Activated T-cell treated with anti-CD3 and anti-CD28 coated beads, Interleukin-2, amount 50 U/mL, for 4 hours (primary cell): ENCODE measurements at places on chromosomes 6 and 20. TPM values are rescaled to one million over a fixed set of nuclear protein-coding genes. Genes with fewer than 3 reads are reported as not detected.

The CFAP61 gene
- total RNA-seq: 0.49 TPM

The SLC22A16 gene
- total RNA-seq: not detected

The ARMC12 gene
- 0.32 TPM for total RNA-seq

DNA sequence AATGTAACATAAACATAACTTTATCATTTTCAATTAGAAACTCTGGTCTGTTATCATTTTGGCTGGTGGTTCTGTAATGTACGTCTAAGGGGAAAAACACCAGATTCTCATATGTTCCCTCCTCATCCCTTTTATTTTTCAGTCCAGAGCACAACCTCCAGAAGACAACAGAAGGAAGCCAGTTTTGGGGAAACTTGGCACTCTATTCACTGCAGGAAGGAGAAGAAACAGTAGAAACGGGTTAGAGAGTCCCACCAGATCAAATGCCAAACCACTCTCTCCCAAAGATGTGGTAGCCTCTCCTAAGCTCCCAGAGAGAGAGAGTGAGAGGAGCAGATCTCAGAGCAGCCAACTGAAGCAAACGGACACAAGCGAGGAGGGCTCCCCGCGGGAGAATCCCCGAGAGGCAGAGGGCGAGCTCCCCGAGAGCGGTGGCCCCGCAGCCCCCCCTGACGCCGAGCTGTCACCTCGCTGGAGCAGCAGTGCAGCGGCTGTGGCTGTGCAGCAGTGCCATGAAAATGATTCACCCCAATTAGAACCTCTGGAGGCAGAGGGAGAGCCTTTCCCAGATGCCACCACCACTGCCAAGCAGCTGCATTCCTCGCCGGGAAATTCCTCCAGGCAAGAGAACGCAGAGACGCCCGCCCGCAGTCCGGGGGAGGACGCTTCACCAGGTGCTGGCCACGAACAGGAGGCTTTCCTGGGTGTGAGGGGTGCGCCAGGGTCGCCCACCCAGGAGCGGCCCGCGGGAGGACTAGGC lies 117.8 kb downstream of the RTN4IP1 start:
- DNase-seq: peak; percentile 33

GRCh38 chr6:30743099-30744053 lies 889 bp upstream of the FLOT1 start:
- DNase-seq: peak; percentile 40

The HLA-DPA1 gene
- 19.8 TPM for total RNA-seq

DNA sequence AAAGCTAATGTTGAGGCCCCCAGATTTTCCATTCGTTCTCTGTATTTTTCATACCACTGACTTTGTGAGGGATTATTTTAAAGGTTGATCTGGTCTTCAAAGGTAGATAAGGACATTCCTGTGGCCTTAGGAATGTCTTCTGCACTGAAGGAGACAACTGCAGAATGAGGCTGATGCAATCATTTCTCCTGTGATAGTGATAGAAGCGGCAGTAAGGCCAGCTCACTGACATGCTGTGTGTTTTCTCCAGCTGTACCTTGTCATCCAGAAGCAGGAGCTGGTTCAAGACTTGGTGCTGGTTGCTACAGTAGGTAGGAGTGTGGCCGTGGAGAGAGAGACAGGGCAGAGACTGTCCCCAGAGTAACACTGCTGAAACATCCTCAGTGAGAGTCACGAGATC lies 53.8 kb downstream of the DCBLD1 start:
- no peak for DNase-seq

The CDK5RAP1 gene
- total RNA-seq: 55.7 TPM

- DNase-seq: no peak
Observed at GRCh38 chr6:39776581-39776980, 15.6 kb upstream of the DAAM2 start.

The CD40 gene
- total RNA-seq: 10.6 TPM

The PRRT1 gene
- total RNA-seq: 0.37 TPM

DNA sequence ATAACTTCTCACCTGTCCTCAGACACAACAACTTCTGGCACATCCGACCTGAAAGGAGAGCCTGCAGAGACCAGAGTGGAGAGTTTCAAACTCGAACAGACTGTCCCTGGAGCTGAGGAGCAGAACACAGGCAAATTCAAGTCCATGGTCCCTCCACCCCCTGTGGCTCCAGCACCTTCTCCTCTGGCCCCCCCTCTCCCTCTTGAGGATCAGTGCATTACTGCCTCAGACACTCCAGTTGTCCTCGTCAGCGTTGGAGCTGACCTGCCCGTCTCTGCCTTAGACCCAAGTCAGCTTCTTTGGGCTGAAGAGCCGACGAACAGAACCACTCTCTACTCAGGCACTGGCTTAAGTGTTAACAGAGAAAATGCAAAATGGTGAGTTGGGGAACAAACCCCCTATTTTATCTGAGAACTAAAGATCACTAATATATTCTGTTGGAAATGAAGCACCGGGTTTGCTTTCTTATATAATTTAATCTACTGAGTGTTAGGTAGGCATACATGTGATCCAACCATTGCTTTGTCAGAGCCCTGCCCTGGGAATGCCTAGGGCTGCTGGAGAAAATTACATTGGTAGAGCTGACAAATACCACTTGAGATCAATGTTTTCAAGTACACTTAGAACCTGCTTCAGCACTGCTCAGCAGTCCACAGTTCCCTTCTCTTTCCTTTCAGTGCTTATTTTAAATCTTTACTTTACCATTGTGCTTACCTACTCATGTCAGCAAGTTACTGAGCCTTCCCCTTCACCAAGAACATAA lies 77.5 kb upstream of the LTV1 start:
- no peak for DNase-seq

- DNase-seq: no peak
Observed at GRCh38 chr20:13458860-13459451, 179.8 kb downstream of the TASP1 start.

DNA sequence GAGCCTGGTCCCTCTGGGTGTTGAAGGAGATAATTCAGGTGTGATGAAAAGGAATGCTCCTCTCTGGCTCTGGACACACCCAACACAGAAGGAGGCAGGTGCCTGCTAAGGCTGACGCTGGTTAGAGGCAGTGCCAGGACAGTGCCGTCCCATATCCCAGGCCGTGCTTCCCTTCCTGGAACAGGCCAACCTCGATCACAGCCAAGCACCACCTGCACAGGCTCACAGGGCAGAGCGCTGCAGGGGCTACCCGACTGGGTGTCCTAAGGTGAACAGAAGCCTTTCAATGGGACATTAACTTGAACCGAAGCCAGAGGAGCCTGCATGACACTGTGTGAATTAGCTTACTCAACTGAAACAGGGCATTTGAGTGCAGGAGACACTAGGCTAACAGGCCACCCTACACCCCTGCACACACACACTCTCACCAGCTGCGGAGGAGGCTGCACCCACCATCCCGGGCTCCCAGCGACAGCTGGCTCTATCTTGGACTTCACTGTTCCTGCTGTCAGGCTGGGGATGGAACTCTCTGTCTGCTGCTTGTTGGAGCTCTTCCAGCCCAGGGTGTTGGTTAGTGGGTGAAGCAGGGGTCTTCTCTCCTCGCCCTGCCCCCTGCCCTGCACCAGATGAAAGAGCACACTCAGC lies 347.2 kb downstream of the TAF4 start:
- no peak for DNase-seq

DNA sequence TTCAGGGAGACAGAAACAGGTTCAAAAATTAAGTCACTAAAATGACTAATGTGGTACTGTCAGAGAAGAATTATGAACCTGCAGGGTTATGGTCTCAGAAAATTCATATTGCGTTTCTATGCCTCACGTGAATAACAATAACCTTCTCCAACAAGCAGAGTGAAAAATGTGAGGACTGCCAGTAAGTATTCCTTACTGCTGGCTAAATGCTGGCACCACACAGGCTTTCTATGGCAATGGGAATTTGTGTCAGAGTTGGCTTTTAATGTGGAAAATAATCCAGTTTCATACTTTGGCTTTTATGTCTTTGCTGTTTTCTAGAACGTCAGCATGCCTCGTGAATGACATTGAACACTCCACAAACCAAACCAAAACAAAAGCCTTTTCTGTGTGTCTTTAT lies 656.0 kb downstream of the KIF16B start:
- no peak for DNase-seq

DNA sequence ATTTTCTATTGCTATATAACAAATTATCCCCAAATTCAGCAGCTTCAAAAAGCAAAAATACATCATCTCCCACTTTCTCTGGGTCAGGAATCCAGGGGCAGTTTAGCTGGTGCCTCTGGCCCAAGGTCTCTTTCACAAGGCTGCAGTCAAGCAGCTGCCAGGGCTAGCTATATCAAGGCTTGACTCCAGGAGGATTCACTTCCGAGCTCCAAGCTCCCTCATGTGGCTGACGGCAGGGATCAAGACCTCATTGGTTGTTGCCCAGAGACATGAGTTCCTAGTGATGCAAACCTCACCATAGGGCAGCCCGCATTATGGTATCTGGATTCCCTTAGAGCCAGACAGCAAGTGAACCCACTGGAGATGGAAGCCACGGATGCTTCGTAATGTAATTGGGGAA lies 1.3 kb upstream of the VNN1 start:
- DNase-seq: no peak

The TRIM10 gene
- total RNA-seq: not detected

The TRIM15 gene
- total RNA-seq: 0.15 TPM

The ZSCAN12 gene
- 2.8 TPM for total RNA-seq

The ABCF1 gene
- 181 TPM for total RNA-seq

GRCh38 chr6:24780206-24780605 lies 5.5 kb downstream of the GMNN start:
- no peak for DNase-seq

GRCh38 chr6:108251252-108251651 lies 9.6 kb downstream of the SNX3 start:
- DNase-seq: no peak

DNA sequence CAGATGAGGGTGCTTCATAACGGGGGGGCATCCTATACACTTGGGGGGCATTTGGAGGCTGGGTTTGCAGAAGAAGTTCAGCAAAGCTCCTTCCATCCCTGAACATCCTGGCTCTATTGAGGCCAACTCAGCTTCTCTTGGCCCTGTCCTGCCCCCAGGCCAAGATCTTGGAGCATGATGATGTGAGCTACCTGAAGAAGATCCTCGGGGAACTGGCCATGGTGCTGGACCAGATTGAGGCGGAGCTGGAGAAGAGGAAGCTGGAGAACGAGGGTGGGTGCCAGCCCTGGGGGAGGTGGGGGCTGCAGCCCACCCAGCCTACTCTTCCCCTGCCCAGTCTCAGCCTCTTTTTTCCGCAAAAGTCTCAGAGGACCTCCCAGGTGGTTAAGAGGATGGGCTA lies 17.2 kb downstream of the GDAP1L1 start:
- no peak for DNase-seq

- DNase-seq: no peak
Observed at GRCh38 chr6:106309766-106310373, 15.7 kb downstream of the ATG5 start.

- no peak for DNase-seq
Observed at GRCh38 chr6:45001663-45002062, 326.5 kb upstream of the RUNX2 start.

The GPLD1 gene
- total RNA-seq: 0.45 TPM

- DNase-seq: no peak
Observed at GRCh38 chr6:11682561-11682975, 96.0 kb downstream of the ADTRP start.

- DNase-seq: no peak
Observed at GRCh38 chr6:36025932-36026327, 1.5 kb upstream of the SLC26A8 start.

DNA sequence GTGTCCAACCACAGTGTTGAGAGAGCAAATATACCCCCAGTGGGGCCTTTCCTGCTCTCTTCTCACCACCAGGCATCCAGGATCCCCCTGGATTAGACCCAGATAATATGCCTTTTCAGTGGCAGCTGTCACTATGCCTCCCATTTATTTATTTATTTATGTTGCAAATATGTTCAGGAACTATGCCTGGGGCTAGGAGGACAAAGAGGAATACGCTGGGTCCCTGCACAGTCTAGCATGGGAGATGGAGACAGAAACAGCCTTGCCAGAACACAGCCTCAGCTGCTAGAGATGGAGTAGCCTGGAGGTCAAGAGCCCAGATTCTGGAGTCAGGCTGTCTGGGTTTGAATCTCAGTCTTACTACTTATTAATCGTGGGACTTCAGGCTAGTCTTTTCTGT lies 74.6 kb upstream of the LRFN2 start:
- no peak for DNase-seq

The CRISP3 gene
- total RNA-seq: not detected

DNA sequence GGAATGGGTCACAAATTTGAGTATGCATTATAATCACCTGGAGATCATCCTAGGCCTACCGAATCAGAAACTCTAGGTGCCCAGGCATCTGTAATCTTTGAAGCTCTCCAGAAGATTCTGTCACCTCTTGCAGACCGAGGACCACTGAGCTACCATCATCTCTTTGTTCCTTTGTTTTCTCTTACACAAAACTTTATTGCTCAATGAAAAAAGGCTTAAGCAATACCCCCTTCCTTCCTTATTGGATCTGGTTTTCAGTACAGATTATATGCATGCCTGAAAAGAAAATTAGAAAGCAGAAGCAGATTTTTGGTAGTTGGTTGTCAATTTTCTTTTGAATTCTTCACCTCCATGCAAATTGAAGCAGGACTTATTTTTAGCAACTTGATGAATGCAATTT lies 31.3 kb downstream of the STX11 start:
- no peak for DNase-seq
